Fibroblast of skin of scalp (primary cell): ENCODE measurements at places on chromosomes 12 and 14.
A peak's percentile ranks its signal among the peaks of the same experiment; 100 is the strongest.

GRCh38 chr14:74932401-74932901 lies 9.4 kb upstream of the RPS6KL1 start:
- no peak for DNase-seq

DNA sequence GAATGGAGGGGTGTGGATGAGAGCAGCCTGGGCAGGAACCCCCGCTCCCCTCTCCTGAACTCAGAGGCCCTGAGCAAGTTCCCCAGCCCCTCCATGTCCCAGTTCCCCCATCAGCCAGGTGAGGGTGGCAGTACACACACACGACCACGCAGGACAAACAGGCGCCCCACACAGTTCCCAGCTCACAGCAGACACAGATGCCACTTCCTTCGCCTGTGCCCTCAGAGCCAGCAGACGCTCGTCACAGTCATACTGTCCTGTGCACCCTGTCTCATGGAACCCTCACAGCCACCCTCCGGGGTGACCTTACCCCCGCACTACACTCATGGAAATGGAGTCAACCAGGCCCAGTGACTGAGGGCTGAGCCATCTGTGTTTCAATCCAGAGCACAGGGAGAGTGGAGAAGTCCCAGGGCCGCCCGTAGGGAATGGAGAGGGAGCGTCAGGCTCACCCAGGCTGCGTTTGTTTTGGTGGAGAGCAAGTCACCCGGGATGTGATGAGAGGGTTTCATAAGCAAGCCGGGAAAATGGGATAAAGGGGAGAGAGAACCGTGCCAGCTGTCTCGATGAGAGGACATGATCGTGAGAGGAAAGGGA lies 47.5 kb upstream of the DYNC1H1 start:
- DNase-seq, result no peak

- DNase-seq, result no peak
Observed at GRCh38 chr12:60704171-60704914, 1108.5 kb downstream of the SLC16A7 start.

GRCh38 chr12:59689776-59690175 lies 93.9 kb downstream of the SLC16A7 start:
- DNase-seq, result peak; percentile 51

DNA sequence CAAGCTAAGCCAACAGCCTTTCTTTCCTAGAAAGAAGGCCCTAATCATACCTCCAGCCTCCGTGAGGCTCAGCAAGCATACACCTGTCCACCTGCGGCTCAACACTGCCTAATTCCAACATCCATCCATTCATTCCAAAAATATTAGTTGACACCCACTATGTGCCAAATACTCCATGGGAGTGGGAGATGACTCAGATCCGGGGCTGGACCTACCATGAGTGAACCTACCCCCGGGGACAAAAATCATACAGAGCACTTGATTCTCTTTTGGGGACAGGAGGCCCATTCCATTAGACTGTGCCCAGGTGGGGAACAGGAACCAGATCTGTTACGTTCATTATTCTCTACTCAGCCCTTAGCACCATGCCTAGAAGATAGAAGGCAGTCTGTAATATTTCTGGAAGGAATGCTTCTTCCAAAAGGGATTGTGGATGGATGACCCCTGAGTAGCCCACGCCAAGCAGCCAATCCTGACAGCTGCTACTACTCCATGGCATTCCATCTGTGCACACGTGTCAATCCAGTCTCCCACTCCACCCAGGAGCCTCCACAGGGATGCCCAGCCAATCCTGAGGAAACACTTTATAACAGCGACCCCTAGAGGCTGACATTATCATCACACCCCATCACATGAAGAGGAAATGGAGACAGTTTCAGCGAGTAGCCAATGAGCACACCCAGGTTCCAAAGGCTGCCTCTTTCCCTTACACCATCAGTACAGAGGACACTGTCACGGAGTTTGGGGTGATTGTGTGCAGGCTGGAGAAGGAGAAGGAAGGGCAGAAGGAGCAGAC lies 170.7 kb downstream of the ESRRB start:
- DNase-seq, result peak; percentile 7

DNA sequence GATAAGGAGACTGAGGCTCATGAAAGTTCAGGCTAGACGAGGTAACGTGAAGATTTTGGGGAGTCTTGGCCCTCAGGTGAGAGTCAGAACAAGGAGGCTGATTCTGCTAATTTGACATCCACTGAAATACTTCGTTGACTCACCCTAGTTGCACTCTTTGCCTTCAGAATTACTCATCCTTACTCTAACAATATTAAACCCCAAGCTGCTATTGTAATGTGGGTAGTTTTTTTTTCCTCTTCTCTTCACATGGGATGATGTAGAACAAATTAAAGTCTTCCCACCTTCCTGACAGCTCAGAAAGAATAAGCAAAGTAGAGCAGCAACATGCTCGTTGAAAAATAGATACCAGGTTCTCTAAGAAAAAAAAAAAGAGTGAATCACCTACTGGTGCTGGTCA lies 22.0 kb upstream of the SRRM4 start:
- DNase-seq, result no peak
